ENCODE measurements at places on chromosomes 5 and 9.

GRCh38 chr5:72451741-72452505 is 55.3 kb downstream of the ZNF366 start:
- no peak for DNase-seq

DNA sequence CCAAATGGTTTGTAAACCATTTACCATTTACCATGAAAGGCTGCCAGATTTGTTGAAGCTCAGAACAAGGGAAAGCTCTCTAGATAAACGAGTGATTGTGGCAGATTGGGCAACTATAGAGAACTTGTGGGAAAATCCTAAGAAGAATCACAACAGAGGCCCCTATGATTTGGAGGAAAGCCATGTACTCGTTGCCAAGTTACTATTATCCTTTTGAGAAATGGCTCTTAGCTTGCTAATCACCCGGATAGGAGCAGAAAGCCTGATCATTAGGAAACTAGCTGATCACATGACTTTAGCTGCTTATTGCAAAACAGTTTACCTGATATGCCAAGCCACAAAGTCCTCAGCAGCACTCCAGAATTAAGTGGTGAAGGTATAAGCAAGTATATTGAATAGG is 23.5 kb upstream of the ATG10 start:
- no peak for DNase-seq

DNA sequence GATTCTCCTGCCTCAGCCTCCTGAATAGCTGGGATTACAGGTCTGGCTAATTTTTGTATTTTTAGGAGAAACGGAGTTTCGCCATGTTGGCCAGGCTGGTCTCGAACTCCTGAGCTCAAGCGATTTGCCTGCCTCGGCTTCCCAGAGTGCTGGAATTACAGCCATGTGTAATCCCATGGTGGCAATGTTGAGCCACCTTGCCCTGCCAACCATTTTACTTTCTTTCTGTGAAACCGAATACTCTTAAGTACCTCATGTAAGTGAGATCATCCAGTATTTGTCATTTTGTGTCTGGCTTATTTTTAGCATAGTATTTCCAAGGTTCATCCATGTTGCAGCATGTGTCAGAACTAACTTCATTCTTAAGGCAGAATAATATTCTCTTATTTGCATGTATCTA is 8.2 kb downstream of the PRRC2B start:
- DNase-seq: peak; percentile 27

DNA sequence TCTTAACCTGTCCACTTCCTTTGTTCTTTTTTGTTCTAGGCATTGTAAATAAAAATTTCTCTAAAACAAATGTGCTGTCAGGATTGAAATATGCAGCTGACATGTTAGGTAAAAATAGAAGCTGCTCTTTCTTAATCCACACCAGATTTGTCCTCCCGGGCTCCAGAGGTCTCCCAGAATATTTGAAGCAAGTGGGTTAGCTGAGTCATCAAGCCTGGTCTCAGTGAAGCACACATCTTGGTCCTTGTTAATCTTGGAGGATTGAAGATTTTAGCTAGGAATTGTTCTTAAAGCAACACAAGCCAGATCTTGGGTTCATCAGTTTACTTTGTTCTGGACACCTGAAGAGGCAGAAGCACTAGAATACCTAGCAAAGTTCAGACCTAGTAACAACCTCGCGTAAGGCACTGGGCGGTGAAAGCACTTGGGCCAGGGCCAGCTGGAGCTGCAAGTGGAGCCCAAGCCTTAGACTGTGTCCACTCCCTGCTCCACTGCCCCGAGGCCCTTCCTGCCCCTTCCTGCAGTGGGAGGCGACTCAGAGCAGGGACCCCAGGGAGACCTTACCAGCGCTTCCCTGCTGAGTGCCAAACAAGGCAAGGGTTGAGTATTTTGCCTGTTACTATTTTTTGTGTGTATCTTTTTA is 36.5 kb downstream of the HABP4 start:
- DNase-seq: no peak

DNA sequence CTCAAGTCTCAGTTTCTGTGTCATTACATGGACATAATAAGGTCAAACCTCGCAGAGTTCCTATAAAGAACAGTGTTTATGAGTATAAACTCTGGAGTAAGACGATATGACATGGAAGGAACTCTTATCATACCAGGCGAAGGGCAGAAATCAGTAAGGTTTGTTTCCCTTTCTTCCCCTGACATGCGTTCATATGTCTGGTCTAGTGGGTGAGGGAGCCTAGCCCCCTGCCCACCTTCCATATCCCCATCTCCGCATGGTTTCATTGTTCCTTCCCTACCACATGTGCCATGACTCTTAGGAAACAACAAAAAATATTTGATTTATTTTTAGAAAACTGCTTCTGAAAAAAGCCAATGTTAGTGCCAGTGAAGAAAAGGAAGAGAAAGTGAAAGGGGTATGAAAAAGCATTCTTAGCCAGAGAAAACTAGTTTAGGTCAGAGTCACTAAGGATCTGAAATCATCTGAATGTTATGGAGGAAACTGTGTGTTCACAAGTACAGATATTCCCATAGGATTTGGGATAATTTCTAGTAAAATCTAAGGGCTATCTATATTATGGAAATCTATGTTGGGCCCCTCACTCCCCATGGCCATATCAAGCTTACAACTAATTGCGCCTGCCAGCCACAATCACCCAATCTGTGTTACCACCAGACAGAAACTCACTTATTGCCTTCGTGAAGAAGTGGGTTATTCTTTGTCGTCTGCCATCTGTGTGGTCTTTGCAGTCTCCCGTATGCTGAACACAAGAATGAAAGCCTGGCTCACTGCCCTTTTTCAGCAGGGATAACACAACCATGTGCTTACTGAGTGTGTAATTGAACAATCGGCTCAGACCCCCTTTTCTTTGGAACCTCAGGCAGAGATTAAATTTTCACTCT is 19.9 kb upstream of the HMHB1 start:
- DNase-seq: no peak

- no peak for DNase-seq
Measured at GRCh38 chr5:73954381-73954780, 328.4 kb downstream of the ARHGEF28 start.

DNA sequence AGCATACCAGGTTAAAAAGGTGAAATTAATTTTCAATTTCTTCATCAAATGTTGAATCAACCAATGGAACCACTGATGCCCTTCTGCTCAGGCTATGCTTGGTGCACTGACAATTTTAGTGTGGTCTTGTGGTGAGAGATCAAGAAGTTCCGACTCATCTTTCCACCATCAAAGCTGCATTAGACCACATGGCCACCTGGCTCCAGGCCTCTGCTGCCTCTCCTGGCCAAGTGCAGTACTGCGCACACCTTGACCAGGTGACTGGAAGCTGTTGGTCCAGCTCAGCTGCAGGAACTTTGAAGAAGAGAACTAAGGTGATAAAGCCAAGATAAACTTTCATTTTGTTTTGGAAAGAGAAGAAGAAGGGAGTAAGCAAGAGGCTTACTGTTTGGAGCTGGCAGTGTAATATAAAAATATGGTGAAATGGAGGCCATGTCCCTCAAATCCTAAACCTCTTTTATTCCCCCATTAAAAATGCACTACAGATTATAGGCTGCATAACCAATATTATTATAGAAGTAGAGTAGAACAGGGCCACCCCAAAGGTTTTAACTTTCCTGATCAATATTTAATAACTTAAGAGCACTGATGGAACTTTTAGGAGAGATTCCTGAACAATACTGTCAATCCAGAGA is 315.5 kb upstream of the C9orf72 start:
- DNase-seq: peak; percentile 15

GRCh38 chr5:156621719-156622118 is 228.4 kb upstream of the PPP1R2B start:
- no peak for DNase-seq

DNA sequence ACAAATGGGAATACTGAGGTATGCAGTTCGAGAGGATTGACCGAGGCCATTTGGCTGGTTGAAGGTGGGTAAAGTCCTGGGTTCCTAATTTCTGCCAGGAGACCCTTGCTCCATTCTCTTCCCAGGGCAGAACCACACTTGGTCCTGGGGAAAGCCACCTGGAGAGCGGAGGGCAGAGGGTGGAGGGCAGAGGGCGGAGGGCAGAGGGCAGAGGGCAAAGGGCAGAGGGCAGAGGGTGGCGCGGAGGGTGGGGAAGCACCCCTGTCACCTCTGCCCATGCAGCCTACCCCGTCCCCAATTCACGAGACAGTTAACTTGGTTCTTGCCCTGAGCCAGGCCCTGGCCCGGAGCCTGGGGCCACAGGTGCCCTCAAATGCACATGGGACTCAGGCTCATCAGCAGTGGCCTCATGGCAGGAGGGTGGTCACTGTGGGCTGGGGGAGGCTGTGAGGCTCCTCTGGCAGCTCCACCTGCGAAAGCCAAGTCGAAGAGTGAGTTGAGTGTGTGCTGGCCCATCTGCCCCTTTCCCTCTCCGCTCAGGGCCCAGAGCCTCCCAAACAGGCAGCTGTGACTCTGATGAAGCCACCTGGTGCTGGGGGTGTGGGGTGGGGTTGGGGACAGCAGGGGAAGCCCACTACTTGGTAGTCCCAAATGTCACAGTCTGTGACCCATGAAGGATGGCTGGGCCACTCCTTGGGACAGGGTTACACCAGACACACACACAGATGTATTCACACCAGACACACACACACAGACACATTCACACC is 28.0 kb upstream of the FCN1 start:
- DNase-seq: no peak

GRCh38 chr9:90640361-90640760 is 2.3 kb downstream of the DIRAS2 start:
- DNase-seq: no peak

DNA sequence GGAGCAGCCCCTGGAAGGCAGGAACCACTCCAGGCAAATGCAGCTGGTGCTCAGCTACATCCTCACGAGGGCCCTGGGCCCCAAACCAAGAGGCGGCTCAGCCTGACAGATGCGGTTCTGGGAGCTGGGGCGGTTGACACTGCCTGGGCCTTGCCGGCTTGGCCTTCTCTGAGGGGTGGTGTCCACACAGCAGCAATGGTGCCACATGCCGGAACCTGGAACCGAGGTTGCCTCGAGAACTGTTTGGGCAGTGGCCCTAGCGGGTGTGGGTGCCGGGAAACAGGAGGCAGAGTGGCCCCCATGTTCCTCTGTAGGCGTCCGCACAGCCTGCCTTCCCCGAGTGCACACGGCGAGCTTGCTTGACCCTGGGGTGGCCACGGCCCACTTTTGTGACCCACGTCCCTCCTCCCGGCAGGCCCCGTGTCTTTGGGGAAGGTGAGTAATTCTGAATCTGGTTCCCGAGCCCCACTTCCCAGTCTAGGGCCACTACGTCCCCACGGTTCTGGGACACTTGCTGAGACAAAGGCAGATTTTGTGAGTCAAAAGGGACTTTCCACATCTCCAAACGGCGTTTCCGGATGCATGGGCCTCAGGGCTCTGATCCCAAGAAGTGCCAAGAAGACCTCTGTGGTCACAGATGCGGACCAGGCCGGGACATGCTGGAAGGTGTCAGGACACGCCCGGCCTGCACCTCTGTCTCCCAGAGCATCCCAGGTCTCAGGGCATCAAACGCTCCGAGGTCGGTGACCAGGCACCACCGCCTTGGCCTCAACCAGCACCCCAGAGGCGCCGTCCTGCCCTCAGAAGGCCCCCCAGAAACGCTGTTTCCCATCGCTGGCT is 27.7 kb upstream of the SLC12A7 start:
- no peak for DNase-seq

DNA sequence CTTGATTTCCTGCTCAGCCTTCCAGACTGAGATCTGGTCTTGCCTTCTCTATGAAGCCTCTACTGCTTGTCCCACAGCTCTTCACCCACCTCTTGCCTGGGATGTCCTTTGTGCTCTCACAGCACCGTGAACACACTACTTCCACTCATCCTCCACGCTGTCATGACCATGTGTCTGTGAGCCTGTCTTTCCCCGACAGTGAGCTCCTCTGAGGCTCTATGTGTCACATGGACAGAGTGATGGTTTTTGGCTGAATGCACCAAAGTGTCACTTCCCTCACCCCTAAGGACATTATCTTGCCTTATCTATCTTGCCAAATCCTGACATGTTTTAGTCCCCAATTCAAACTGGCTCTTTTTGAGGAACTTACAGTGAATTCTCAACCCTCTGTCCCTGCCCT is 11.3 kb downstream of the PHYKPL start:
- DNase-seq: no peak

GRCh38 chr5:75614176-75614575 is 2.9 kb downstream of the ANKDD1B start:
- DNase-seq: no peak

DNA sequence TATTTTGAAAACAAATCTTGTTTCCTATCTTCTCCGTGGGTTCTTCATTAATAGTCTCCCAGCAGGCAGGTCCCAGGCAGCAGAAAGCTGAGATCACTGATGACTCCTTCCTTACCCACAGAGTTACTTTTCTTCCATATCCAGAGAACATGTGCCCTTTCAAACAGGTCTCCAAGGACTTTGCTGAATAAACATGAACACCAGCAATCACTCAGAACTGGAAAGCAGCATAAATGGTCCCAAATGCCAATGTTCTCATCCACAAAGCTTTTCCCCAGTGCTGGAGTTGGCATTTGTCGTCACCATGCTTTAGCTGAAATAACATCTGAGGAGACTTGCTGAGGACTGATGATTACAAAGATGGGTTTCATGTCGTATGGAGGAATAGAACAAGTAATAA is 134.0 kb downstream of the YIPF5 start:
- no peak for DNase-seq

GRCh38 chr5:69043655-69043996 is 50.2 kb upstream of the SLC30A5 start:
- no peak for DNase-seq

- no peak for DNase-seq
Measured at GRCh38 chr9:34333836-34334235, 4.5 kb downstream of the NUDT2 start.

- no peak for DNase-seq
Measured at GRCh38 chr5:77379558-77380061, 112.5 kb downstream of the WDR41 start.

- DNase-seq: no peak
Measured at GRCh38 chr9:136570916-136571315, 25.1 kb upstream of the NOTCH1 start.

- no peak for DNase-seq
Measured at GRCh38 chr5:137015540-137016116, 483.5 kb downstream of the SPOCK1 start.

GRCh38 chr5:5794118-5794560 is 371.7 kb downstream of the ICE1 start:
- DNase-seq: no peak

DNA sequence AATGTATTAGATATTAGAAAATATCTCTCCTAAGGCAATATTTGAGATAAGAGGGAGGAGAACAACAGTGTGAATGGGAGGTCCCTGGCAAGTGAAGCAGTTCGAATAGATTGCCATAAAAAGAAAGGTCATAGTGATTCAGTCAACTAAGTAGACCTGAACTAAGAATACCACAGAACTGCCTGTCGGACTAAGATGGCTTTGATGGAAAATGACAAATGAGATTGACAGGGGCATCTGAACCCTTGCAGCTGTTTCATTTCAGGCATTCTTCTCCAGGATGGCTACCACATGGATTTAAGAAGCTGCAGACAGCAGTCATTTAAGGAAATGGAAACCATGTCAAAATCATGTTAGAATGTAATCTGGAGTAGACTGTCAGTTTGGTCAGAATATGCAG is 308.4 kb upstream of the MEF2C start:
- no peak for DNase-seq

- peak; percentile 60 for DNase-seq
Measured at GRCh38 chr9:89606624-89607311, 2.0 kb downstream of the GADD45G start.

GRCh38 chr9:97975376-97975775 is 7.8 kb upstream of the ANP32B start:
- no peak for DNase-seq

- no peak for DNase-seq
Measured at GRCh38 chr5:158538506-158539074, 561.1 kb downstream of the EBF1 start.

- no peak for DNase-seq
Measured at GRCh38 chr5:13027874-13028273, 916.6 kb downstream of the DNAH5 start.

GRCh38 chr9:121340676-121341392 is 29.2 kb downstream of the STOM start:
- DNase-seq: no peak

Measured in RCC 7860 (cell line).